IMR-90 (cell line): ENCODE measurements at places on chromosomes 4 and X. TPM values are rescaled to one million over a fixed set of nuclear protein-coding genes. Genes with fewer than 3 reads are reported as not detected.

The RBM41 gene
- 8.6 and 11.9 TPM in 2 replicates for total RNA-seq

The MAP3K15 gene
- total RNA-seq, result under 0.01 TPM in 2 replicates

The GNRHR gene
- not detected in 2 replicates for total RNA-seq

The MAGEA2B gene
- total RNA-seq, result not detected in 2 replicates

The TRAM1L1 gene
- total RNA-seq, result 3.4 and 5.3 TPM in 2 replicates

The TNMD gene
- not detected in 2 replicates for total RNA-seq

The CT83 gene
- total RNA-seq, result not detected in 2 replicates

The ARHGAP36 gene
- total RNA-seq, result not detected in 2 replicates
